HT-29 (cell line): ENCODE measurements at places on chromosomes 5 and 9.
A peak's percentile ranks its signal among the peaks of the same experiment; 100 is the strongest.

- DNase-seq: no peak
Measured at GRCh38 chr5:124876983-124877382, 130.5 kb upstream of the ZNF608 start.

DNA sequence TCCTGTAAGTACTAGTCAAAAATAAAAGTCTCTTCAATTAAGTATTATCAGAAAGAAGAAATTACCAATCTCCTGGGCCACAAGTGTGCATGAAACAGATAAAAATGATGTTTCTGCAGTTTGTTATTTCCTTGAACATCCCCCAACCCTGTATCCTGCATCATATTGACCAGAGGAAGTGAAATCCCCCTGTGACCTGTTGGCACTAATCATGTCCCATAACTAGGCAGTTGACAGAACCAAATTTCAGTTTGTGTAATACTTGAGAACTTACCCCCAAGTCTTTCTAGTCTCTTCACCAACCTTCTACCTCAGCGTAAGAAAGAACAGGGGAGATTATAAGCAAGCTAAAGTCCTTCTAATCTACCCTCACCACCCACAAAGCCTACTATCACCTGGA is 368.2 kb upstream of the PDE4D start:
- DNase-seq: no peak

DNA sequence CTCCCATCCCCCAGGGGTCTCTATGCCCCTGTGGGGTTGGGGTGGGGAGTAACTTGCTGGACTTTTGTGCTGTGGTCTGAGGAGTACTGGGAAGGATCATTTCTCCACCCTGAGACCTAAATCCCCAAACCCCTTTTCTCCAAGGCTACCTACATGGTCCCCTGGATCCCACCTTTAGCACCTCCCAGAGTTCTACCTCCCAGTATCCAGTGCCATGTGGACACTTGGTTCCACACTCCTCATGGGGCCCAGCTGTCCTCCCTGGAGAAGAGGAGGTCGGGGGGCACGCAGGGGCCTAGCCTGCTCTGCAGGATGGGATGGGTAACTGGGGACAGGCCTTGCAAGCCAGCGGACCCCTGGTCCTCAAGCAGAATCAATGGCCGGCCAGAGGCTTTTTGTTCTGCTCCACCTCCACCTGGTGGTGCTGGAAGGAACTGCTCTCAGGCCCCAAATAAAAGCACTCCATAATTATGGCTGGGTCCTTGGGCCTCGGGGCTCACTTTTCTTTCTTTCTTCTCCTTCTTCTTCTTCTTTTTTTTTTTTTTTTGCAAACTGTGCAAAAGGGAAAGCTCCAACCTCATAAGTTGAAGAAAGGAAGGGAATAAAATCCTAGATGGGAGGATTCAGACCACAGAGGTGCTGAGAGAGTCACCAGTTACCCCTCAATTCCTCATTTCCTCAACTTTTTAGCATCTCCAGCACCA is 68.4 kb downstream of the PSD2 start:
- peak; percentile 41 for DNase-seq

GRCh38 chr5:171484460-171484899 is 65.0 kb downstream of the FGF18 start:
- DNase-seq: peak; percentile 46

- no peak for DNase-seq
Measured at GRCh38 chr5:91291628-91292569, 91.2 kb downstream of the ARRDC3 start.
